ENCODE measurements at places on chromosomes 6 and 20. TPM values are rescaled to one million over a fixed set of nuclear protein-coding genes. Genes with fewer than 3 reads are reported as not detected.

PRND gene
- total RNA-seq, result not detected

MC3R gene
- not detected for total RNA-seq

COL21A1 gene
- 151 TPM for total RNA-seq

CDH4 gene
- total RNA-seq, result 0.82 TPM

SOBP gene
- total RNA-seq, result 4.0 TPM

ZBTB9 gene
- 4.1 TPM for total RNA-seq

PCK1 gene
- not detected for total RNA-seq

C6orf15 gene
- not detected for total RNA-seq

PNPLA1 gene
- not detected for total RNA-seq

SNAP25 gene
- total RNA-seq, result 2.1 TPM

USP49 gene
- 0.60 TPM for total RNA-seq

RIPK1 gene
- 10.6 TPM for total RNA-seq

GABRR2 gene
- not detected for total RNA-seq

HLA-DRB5 gene
- total RNA-seq, result not detected

POPDC3 gene
- 26.6 TPM for total RNA-seq

FOXC1 gene
- 5.4 TPM for total RNA-seq

GMPR gene
- total RNA-seq, result 34.8 TPM

TINAG gene
- total RNA-seq, result not detected

RRAGD gene
- 1.5 TPM for total RNA-seq

MAP7 gene
- total RNA-seq, result not detected

PRSS35 gene
- 2.4 TPM for total RNA-seq

SMPDL3A gene
- total RNA-seq, result 14.3 TPM

NOL7 gene
- total RNA-seq, result 78.1 TPM

C2 gene
- 9.6 TPM for total RNA-seq

CCNC gene
- 38.1 TPM for total RNA-seq

Measured in pericardium fibroblast (primary cell).